Transverse colon (tissue), 4 donors: ENCODE measurements at places on chromosomes 5 and 9. TPM values are rescaled to one million over a fixed set of nuclear protein-coding genes. Genes with fewer than 3 reads are reported as not detected.

GRCh38 chr5:140402258-140403074 is 833 bp downstream of the ANKHD1 start:
- peak; percentile 36 for DNase-seq

DNA sequence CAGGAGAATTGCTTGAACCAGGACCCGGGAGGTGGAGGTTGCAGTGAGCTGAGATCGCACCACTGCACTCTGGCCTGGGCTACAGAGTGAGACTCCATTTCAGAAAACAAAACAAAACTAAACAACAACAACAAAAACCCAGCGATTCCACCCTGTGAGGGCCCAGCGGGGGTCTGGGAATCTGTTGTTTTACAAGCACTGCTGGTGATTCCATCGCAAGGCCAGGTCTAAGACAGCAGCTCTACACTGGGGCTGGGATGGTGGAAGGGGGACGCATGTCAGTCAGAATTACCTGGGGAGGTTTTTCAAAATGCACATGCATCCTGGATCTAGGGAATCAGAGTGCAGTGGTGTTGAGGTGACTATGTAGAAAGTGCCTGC is 90.9 kb downstream of the ANKRD55 start:
- no peak for DNase-seq

DNA sequence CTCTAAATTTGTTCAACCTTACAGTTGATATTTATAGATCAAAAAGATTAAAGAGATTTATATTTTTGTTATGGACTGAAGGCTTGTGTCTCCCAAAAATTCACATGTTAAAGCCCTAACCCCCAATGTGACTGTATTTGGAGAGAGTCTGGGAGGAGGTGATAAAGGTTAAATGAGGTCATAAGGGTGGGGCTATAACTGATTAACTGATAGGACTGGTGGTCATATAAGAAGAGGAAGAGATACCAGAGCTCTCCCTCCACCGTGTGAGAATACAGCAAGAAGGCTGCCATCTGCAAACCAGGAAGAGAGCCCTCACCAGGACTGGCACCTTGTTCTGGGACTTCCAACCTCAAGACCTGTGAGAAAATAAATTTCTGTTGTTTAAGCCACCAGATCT is 264.3 kb downstream of the ENC1 start:
- no peak for DNase-seq

DNA sequence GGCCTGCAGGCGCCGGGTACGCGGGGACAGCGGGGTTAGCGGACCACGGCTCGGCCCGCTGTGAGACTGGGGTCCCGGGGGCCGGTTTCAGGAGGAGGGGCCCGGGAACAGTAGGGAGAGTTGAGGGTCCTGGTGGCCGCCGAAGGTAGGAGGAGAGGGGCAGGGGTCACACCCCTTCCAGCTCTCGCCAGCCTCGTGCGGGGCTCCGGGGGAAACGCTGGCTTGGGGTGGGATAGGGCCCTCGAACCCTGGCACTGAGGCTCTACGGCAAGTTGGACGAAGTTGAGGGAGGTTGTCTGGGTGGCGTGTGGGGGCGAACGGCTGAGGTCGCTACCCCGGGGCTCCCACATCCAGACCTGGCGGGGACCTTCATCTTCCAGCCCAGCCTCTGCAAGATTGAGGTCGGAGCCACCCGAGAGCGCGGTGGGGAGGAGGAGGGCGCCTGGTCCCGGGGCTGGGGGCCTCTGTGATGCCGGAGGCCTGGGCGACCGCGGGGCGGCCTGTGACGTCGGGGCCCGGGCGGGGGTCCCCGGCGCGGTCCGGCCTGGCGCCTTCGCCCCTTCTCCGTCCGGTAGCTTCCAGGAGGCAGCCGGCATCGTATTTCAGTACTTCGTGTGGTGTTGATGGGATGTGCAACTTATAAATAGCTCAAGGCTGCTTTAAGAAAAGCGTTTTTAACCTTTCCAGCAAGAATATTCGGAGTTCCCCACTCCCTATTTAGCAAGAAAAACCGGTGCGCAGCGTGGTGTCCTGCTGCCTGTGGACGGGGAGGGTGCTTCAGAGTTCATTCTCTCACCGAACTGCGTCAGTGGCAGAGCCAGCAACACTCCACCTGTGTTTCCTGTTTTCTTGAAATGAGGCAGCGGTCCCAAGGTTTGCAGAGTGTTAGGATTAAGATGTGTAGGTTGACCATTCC is 902 bp downstream of the HABP4 start:
- peak; percentile 53 for DNase-seq

GRCh38 chr9:4494332-4494731 is 4.1 kb downstream of the SLC1A1 start:
- DNase-seq = no peak

SPATA31C1 gene
- total RNA-seq = not detected

DNA sequence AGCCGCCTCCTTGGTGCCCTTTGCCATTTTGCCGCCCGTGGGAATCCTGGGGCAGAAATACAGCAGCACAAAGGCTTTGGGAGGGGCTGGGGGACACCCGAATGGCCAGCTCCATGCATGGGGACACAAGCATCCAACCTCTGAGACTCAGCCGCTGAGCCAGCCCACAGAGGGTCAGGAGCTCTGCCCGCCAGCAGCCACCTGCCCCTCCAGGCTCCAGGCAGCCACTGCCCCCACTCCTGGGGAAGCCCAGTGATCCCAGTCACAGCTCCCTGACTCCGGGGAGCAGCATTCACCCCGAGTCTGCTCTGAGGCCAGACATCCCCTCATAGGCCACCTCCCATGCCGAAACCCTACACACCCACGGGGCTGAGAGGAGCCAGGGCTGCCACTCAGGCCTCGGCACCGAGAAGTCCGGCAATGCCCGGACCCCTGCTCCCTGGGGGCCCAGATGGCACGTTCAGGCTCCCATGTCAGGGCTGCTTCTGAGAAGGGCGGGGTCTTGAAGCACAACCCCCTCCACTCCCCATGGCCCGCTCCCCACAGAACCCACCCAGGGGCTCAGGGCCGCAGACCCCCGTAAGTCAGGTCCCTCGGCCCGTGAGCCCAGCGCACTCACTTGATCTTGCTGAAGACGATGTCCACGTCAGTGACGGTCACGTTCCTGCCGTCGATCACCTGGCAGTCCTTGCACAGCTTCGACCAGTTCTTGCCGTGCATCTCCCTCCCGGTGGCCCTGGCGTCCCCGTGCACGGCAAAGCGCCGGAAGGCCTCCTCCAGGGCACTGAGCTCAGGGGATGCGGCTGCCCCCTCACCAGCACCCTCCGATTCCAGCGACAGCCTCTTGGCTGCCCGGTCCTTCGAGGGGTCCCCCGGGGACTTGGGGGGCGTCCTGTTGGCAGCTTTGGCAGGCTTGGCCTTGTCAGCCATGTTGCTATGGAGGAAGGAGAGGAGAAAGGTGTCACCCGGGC is 15.7 kb downstream of the TPPP start:
- no peak for DNase-seq

- DNase-seq = peak; percentile 17
Observed at GRCh38 chr5:64765804-64766504, 2.5 kb downstream of the SREK1IP1 start.

- DNase-seq = no peak
Observed at GRCh38 chr9:117412006-117412715, 2.7 kb downstream of the ASTN2 start.

TNC gene
- 29.4 TPM for total RNA-seq

GRCh38 chr9:114098936-114099668 is at the start of gene KIF12:
TSS of gene KIF12 (minus strand) at chr9:114099292. CDS start at chr9:114099276, 16 bp downstream.
- peak; percentile 53 for DNase-seq

TEX48 gene
- not detected for total RNA-seq

GRCh38 chr9:6098431-6098830 is 83.0 kb upstream of the RANBP6 start:
- DNase-seq = no peak

DNA sequence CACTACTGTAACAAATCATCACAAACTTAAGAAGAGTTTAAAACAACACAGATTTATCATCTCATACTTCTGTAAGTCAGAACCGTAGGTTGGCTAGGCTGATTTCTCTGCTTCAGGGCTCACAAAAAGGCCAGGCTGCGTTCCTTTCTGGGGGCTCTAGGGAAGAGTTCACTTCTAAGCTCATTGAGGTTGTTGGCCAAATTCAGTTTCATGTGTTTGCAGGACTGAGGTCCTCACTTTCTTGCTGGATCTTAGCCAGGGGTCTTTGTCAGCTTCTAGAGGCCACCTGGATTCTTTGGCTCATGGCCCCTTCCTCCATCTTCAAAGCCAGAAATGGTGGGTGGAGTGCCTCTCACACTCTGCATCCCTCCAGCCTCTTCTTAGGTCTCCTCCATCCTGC is 76.0 kb downstream of the ACTBL2 start:
- no peak for DNase-seq

GRHPR gene
- total RNA-seq = 106 TPM

RALGPS1 gene
- 46.0 TPM for total RNA-seq

- DNase-seq = no peak
Observed at GRCh38 chr5:35369965-35370790, 139.9 kb upstream of the PRLR start.

DNA sequence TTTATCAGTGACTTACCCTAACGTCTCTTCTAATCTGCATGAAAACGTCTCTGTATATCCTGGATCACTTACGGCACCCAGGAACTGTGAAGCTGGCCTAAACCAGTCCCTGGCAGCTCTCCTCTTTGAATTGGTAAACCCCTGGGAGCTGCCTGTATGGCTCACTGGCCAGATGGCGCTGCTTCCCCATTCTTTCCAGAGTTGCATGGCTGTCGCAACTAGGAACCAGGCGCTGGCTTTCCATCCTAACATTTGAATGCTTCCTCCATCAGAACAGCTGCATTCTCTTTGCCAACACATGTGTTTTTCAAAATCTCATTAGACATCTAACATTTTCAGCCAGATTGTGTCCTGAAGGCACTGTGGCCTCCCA is 8.0 kb upstream of the PCA3 start:
- DNase-seq = peak; percentile 31

- DNase-seq = no peak
Observed at GRCh38 chr5:16757146-16757545, 140.3 kb upstream of the RETREG1 start.

CYSRT1 gene
- not detected for total RNA-seq

DNA sequence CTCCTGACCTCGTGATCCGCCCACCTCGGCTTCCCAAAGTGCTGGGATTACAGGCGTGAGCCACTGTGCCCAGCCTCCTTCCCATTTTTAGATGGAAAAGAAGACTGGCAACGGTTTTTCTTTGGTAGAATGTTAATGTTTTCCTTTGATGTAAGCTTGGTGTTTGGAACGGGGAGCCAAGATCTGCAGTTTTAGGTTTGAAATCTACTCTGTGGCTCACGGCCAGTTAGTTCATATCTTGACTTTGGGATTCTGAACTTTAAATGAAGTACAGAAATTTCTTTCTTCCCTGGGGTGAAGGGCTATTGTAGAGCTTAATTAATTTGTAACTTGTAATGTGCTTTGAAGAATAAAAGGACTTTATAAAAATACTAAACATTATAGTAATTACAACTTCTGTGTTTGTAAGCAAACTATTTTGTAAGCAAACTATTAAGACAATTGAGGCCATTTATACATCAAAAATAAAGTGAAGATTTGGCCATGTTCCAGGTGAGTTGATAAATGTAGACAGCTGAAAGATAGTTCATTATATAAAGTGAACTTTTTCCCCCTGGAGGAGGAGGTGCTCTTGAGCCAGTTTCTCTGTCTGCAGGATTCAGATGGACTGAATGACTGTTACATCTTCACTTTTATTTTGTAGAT is 117.1 kb upstream of the TUT7 start:
- no peak for DNase-seq

SLC6A7 gene
- total RNA-seq = 22.9 TPM

DNA sequence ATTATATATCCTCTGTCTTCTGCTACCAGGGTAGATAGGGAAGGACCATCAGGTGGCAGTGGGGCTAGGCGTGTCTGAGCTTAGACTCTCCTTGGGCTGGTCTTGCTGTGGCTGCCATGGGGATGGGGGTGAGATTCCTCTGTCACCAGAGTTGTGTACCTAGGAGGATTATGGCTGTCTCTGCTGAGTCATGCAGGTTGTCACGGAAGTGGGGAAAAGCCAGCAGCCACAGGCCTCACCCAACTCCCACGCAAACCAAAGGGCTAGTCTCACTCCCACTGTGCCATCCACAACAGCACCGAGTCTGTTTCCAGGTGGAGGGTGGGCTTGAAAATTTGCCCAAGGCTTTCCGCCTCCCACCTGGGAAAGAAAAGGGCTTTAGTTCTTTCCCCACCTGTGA is 476.1 kb downstream of the CYLC2 start:
- DNase-seq = no peak

TBCA gene
- total RNA-seq = 82.5 TPM

DNA sequence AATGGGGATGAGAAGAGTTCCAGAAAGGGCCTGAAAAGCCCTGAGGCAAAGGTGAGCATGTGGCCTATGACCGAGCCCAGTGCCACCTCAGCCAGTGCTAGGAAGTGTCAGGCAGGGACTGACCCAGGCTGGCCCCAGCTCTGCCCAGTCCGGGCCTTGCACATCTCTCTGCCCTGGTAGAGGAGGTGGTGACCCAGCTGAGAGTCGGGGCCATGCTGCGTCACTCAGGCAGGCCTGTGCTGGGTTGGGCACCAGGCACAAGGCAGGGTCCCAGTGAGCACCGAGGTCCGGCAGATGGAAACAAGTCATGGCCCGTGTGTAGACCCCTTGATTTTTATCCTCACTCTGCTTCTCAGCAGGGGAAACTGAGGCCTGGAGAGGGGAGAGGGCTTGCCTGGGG is 729 bp downstream of the CDHR2 start:
- no peak for DNase-seq

DNA sequence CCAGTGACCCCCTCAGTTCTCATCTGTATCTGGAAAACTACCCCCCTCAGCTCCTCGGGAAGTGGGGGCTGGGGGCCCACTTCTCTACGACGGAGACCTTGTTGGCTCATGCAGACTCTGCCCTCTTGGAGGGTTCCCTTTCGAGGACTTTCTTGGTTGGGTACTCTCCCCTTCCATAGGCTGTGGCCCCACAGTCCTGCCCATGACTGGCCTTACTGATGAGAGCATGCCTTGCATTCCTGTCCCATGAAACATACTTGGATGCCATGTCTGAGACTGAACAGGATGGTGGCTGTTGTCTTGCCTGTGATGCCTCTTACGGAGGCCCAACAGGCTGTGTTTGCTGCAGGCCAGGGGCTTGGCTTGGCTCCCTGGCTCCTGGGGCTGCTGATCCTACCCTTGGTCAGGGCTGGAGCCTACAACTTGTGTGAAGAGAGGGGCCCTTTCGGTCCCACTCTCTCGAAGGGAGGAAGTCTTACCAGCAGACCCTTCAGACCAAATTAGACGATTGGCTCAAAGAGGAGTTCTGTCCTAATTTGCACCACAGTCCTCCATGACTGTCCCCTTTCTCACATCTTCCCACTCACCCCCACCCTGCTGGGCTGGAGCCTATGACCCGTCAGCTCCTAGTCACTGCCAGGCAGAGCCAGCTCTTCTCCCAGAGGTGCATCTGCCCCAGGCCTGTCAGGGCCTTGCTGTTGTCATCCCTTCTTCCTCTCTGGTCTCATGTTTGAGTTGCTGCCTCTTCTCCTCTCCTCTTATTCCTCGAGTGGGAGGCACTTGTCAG is 109.9 kb downstream of the CACNA1B start:
- no peak for DNase-seq

FOXE1 gene
- total RNA-seq = not detected

DNA sequence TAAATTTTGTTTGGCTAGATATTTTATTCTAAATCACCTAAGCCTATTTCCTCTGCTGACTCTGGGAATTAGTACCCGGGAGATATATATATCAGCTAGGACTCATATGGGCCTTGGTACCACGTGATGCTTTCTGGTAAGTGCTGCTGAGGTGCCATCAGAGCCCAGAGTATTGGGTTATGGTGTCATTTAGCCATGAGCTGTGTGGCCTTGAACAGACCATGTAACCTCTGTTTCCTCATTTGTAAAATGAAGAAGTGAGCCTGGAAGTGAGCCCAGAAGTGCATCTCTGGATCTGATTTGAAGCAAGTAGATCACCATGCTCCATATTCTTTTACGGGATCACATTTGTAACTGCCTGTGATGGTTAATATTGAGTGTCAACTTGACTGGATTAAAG is 126.1 kb downstream of the GPBP1 start:
- DNase-seq = no peak

- no peak for DNase-seq
Observed at GRCh38 chr9:18346745-18347144, 127.2 kb upstream of the ADAMTSL1 start.
